Renal cortex interstitium (tissue), 15 donors: ENCODE measurements at places on chromosomes 3 and 15. TPM values are rescaled to one million over a fixed set of nuclear protein-coding genes. Genes with fewer than 3 reads are reported as not detected.

Gene SLC9C1
- 0.61 TPM for polyA plus RNA-seq

Gene NTRK3
- polyA plus RNA-seq, result 19.2 TPM

Gene FBXL22
- 2.1 TPM for polyA plus RNA-seq

Gene OSBPL10
- polyA plus RNA-seq, result 22.0 TPM

Gene TRPM1
- 0.37 TPM for polyA plus RNA-seq

Gene MITF
- polyA plus RNA-seq, result 35.5 TPM

Gene EPHB3
- polyA plus RNA-seq, result 32.7 TPM

Gene PHLDB2
- 117 TPM for polyA plus RNA-seq

Gene CCDC54
- polyA plus RNA-seq, result 0.17 TPM

Gene SNTN
- not detected for polyA plus RNA-seq

Gene APBA2
- polyA plus RNA-seq, result 13.1 TPM

Gene SERPINI1
- 60.6 TPM for polyA plus RNA-seq

Gene GOLGA6D
- polyA plus RNA-seq, result 0.56 TPM

Gene CCR8
- polyA plus RNA-seq, result not detected

Gene STARD5
- polyA plus RNA-seq, result 5.3 TPM

Gene KIF7
- 13.9 TPM for polyA plus RNA-seq

Gene AVEN
- polyA plus RNA-seq, result 12.7 TPM
